Small intestine (tissue), 16 donors: ENCODE measurements at places on chromosomes 13 and 19. TPM values are rescaled to one million over a fixed set of nuclear protein-coding genes. Genes with fewer than 3 reads are reported as not detected.

GRCh38 chr19:6354098-6354674 lies 7.1 kb upstream of the CLPP start:
- DNase-seq, result no peak

The ZNF776 gene
- 3.1 TPM for polyA plus RNA-seq

DNA sequence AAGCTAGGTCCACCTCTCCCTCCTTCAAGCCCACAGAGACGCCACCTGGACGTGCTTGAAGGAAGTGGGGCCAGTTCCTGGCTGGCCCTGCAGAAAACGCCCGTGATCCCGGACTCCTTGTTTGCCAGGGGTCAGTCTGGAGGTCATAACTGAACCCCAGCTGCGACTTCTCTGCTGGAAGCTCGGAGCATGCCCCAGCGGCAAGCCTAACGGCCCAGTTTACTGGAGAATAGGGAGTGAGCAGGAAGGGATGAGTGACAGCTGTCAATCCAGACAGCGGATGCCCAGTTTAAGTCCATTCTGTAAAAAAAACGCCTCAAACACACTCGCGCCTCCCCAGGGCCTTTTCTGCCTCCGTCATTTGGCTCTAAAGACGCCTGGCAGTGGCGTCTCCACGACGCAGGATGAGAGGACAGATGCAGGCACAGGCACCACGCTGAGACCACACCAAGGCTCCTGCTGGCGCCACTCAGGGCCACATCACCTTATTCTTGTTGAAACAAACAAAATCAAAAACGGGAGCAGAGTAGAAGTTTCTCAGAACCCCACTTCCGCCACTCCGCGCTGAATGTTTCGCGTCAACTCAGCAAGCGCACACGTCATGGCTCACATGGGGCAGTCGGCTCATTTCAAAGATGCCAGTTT lies 57.6 kb downstream of the RASA3 start:
- no peak for DNase-seq

GRCh38 chr13:67408798-67409197 lies 178.7 kb upstream of the PCDH9 start:
- DNase-seq, result peak; percentile 1

The COG3 gene
- polyA plus RNA-seq, result 29.4 TPM

DNA sequence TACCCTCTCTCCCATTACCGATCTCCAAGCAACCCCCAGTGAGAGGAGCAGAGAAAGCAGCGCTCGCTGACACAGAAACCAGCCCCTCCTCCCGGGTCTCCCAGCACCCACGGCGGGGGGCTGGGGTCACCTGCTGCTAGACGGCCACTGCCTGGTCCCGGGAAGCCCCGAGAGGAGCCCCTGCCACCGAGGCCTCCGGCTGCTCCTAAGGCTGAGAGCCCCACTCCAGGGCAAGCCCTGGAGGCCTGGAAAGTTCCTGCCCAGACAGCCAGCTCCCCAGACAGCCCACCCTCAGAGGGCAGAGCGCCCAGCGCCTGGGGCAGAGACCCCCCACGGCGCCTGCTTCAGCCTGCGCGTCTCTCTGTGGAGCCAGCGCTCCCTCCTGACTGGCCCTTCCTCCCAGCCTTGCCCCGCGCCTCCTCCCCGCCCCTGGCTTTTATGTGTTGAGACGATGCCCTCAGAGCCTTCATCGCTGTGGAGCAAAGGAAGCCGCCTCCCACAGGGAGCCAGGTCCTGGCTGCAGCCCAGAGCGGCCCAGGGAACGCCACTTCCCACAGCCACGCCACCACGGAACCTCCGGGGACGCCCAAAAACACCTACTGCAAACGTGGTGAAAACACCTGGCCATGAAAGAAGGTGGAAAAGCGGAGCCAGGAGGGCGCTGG lies 51.1 kb downstream of the MLLT1 start:
- no peak for DNase-seq

- no peak for DNase-seq
Measured at GRCh38 chr13:69461397-69461796, 646.2 kb upstream of the ATXN8OS start.

The SERPINE3 gene
- polyA plus RNA-seq, result not detected

The OR7C1 gene
- polyA plus RNA-seq, result not detected

DNA sequence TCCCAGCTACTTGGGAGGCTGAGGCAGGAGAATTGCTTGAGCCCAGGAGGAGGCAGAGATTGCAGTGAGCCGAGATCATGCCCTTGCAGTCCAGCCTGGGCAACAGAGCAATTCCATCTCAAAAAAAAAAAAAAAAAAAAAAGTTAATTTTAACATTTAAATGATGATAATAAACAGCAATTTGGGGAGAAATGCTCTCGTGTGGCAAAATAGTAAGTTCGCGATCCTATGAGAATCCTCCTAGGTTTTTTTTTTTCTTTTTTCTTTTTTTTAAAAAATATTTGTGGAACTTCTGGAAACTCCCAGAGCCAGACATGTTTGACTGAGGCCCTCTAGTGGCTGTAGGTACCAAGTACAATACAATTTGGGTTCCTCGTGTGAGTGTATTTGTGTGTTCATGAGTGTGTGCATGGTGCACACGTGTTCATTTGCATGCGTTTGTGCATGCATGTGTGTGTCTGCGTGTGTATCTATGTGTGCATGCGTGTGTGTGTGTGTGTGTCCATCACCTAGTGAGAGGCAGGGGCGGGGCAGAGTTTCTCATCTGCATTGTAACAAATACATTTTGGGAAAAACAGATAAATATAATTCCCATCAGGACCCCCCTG lies 31.2 kb downstream of the TMPRSS9 start:
- DNase-seq, result peak; percentile 67

DNA sequence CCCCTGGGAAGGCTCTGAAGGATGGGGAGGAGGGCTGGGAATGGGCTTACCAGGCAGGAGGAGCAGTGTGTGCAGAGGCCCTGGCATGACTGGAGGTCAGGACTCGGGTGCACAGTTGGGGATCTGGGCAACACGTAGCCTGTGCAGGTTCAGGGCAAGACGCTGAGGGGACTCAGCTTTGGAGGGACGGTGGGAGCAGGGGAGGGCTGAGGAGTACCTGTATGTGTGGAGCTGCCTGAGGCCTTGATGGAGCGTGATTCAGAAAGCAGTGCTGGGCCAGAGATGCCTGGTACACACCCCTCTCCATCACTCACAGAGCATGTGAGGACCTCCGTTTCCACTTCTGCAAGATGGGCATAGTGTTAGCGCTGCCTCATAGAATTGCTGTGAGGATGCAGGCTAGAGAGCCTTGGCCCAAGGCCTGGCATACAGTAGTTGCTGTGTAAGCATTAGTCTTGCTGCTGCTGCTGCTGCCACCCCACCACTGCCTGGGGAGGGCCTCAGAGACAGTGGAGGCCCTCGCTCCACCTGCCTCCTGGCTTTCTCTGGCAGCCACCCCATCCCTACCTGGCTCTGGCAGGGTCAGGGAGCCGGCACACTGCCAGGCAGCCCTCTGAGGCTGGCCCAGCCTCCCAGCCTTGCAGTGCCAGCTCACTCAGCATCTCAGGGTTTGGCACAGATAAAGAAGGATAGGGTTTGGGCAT lies 2.4 kb downstream of the PAK4 start:
- no peak for DNase-seq

DNA sequence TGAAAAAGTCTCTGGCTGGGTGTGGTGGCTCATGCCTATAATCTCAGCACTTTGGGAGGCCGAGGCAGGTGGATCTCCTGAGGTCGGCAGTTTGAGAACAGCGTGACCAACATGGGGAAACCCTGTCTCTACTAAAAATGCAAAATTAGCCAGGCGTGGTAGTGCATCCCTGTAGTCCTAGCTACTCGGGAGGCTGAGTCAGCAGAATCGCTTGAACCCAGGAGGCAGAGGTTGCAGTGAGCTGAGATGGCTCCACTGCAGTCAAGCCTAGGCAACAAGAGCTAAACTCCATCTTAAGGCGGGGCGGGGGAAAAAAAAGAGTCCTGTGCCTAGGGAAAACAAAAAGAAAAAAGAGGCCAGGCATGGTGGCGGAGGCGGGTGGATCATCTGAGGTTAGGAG lies 2.2 kb downstream of the ZNF43 start:
- DNase-seq, result no peak

The ERFL gene
- 0.04 TPM for polyA plus RNA-seq

GRCh38 chr19:14495672-14496028 lies 277 bp downstream of the GIPC1 start:
- no peak for DNase-seq

The VAV1 gene
- polyA plus RNA-seq, result 3.5 TPM
